ENCODE measurements at places on chromosomes 3 and 15. TPM values are rescaled to one million over a fixed set of nuclear protein-coding genes. Genes with fewer than 3 reads are reported as not detected.

Gene MORC1
- total RNA-seq = 0.36 TPM

Gene SI
- not detected for total RNA-seq

Gene AP3B2
- total RNA-seq = 4.1 TPM

Gene ROBO1
- total RNA-seq = 48.3 TPM

Gene ADGRG7
- total RNA-seq = not detected

Gene CCDC39
- not detected for total RNA-seq

Gene TYRO3
- 29.0 TPM for total RNA-seq

Gene TRAT1
- total RNA-seq = not detected

Gene CHRNA5
- 5.1 TPM for total RNA-seq

Gene TEX264
- total RNA-seq = 74.8 TPM

Gene ACP3
- total RNA-seq = under 0.01 TPM

Gene FAM227B
- total RNA-seq = 2.3 TPM

Gene AGBL1
- total RNA-seq = 0.73 TPM

Gene CCR3
- not detected for total RNA-seq

Gene TMA7
- total RNA-seq = 190 TPM

Gene CKMT1B
- not detected for total RNA-seq

Gene CYFIP1
- 94.3 TPM for total RNA-seq

Gene PRTG
- 13.3 TPM for total RNA-seq

Gene TTC21A
- 4.0 TPM for total RNA-seq

Gene SETMAR
- 16.5 TPM for total RNA-seq

Gene IL5RA
- 0.46 TPM for total RNA-seq

Gene TMEM158
- 6.8 TPM for total RNA-seq

Gene ASB14
- total RNA-seq = not detected

Gene FOXB1
- total RNA-seq = not detected

Gene APH1B
- 45.5 TPM for total RNA-seq

Gene SLC35A5
- 74.2 TPM for total RNA-seq

Gene TM4SF18
- 10.2 TPM for total RNA-seq

Gene STXBP5L
- not detected for total RNA-seq

Gene CCR1
- total RNA-seq = 0.67 TPM

Gene LDHAL6B
- total RNA-seq = not detected

Gene PLSCR5
- not detected for total RNA-seq

Gene GP9
- not detected for total RNA-seq

Gene GOLGA6L26
- not detected for total RNA-seq

Gene GOLGA8N
- total RNA-seq = 3.4 TPM

Gene VWA5B2
- not detected for total RNA-seq

Gene ACOX2
- total RNA-seq = 1.3 TPM

Gene SKIL
- 11.3 TPM for total RNA-seq

Gene ERICH6
- total RNA-seq = not detected

Gene ALAS1
- total RNA-seq = 80.7 TPM

Gene SPINK8
- not detected for total RNA-seq

Gene PDHB
- total RNA-seq = 66.3 TPM

Gene MYO1E
- 157 TPM for total RNA-seq

Gene PCOLCE2
- 3.8 TPM for total RNA-seq

Gene RASL12
- 0.33 TPM for total RNA-seq

Gene SLCO2A1
- total RNA-seq = not detected

Gene KLHL40
- total RNA-seq = not detected

Gene ZNF592
- total RNA-seq = 10.0 TPM

All from melanocyte of skin (primary cell).